Stimulated activated CD4-positive, alpha-beta T cell treated with anti-CD3 and anti-CD28 coated beads, Interleukin-1b, Interleukin-23, amount 100 ng/mL, for 48 hours (primary cell): ENCODE measurements at places on chromosomes 1 and 21.

DNA sequence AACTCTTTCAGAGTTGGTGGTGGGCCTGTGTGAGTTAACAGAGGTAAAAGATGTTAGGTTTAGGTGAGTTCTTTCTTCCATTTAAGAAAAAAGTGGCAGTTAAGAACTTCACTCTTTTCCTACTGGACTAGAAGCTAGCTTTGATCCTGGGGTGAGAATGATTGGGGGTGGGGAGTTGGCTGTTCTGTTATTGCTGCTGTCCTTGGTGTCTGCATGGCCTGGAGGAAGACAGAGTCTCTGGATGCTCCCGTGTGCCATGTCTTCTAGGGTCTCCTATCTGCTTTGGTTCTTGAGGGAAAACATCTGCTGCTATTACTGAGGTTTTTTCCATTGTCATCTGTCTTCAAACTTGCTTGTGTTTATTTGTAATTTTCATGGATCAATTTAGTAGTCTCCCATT is 275.7 kb downstream of the HLX start:
- DNase-seq: no peak

- DNase-seq: peak; percentile 82
These were observed 360 bp upstream of the PRDX6 start for GRCh38 chr1:173476665-173477285.

DNA sequence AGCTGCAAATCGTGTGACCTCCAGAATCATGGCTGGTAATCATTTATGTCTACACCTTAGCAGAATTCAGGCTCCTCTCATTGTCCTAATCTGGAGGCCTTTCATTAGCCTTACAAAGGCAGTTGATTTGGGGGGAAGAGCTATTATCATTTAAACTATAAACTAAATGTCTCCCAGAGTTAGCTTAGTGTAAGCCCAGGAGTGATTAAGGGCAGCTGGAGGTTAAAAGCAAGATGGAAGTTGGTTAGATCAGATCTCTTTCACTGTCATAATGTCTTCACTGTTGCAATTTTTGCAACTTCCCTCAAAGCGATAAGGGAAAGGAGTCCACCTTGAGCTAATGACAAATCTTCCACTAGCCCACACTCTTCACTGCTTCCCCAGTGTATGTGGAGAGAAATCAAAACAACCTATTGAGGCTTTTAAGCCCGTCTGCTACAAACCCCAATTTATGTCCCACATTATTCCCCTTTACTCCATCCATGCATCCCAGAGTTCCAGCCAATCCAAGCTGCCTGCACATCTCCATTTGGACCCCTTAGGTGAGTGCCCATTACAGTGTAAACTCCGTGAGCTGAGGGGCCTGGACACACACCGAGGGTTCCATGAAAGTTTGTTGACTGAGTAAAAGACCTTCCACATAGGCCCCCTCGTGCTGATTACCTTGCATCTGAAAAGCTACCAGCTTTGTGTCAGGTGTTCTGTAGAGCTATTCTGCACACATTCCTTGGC is 61.5 kb upstream of the KLHDC7A start:
- no peak for DNase-seq

GRCh38 chr1:240820816-240821215 is 208.9 kb upstream of the GREM2 start:
- no peak for DNase-seq

DNA sequence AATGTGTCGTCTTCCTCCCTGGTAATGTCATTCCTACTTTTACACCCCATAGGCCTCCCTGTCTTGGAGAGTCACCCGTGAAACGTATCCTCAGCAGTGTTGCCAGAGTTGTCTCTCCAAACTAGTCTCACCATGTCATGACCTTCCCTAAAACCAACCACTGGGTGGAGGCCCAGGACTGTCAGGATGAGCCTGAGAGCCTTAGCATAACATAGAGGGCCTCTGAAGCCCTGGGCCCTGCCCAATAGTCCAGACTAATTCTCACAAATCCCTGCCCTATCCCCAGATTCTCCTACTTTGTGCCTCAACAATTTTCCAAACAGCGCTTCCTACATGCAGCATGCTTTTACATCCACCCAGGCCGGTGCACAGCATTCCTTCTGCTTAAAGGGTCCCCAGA is 29.3 kb upstream of the HSD3B1 start:
- DNase-seq: no peak

GRCh38 chr1:98468111-98468717 is 193.3 kb upstream of the SNX7 start:
- DNase-seq: no peak

DNA sequence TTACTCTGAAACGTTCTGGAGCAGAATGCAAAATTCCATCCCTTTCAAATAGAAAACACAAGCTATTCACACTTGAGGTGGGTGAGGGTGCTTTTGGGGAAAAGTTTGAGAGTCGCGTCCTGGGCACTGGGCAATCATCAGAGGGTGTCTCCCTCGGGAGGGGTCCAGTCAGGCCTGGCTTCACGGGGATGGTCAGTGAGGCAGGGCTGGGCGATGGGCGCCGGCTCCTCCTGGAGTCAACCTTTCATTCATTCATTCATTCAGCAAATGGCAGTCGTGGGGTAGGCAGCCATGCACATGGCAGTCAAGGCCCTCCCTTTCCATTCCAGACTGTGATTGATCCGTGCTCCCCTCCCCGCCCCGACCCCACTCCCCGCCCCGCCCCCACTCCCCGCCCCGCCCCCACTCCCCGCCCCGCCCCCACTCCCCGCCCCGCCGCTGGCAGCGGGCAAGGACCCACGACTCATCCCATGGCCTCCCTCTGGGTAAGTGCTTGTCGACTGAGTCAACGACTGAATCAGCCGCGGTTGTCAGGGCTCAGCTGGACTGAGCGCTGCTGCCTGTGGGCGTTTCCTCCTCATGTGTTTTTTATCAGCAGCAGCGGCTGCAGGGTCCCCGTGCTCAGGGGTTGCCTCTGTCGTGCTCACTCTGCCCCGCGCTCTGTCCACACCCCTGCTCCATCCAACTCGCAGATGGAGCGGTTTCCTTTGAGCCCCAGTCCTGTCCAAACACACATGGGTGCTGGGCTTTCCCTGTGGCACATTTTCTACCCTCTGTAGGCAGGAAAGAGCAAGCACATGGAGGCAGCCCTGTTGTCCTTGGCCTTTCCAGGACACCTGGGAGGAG is 12.5 kb upstream of the SPSB1 start:
- peak; percentile 84 for DNase-seq
